ENCODE measurements at places on chromosomes 1 and 21.

GRCh38 chr1:154861607-154862094 lies 8.4 kb downstream of the KCNN3 start:
- DNase-seq: peak; percentile 19

DNA sequence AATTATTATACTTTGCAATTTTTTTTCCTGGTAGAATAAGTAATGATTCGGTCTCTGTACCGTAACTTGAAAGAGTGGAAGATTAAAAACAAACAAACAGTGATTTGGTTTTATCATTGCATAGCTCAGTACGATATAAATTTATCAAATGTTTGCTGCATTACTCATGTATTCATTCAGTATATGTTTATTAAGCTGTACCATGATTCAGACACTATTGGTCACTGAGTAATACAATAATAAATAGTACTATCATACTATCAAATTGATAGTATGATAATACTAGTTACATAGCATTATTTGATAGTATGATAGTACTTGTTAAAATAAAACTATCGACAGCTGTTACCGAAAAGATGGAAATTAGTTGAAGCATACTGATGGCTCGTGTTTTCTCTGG lies 12.1 kb downstream of the CENPF start:
- DNase-seq: no peak

DNA sequence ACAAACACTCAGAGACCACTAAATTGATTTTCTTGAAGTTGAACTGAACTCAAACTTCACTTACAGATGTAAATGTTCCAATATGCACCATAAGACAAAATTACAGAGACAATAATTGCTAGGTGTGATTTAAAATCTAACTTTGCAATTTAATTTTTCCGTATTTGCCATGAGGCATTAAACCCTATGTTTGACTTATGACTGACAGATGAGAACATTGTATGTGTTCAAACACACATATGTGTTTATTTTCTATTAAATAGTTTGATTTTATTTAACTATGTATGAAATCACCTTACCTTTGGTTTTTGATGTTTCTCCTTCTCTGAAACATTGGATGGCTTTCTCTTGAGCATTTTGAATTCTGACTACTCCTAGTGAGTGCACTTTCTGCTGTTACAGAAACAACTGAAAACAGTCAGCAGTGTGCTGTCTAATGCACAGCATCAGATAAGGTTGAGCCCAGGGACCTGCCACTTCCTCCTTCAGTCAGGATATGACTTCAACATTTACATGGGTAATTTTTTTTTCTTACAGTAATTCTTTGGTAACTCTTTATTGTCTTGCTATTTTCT lies at the start of gene SAMSN1:
SAMSN1 (minus strand) TSS at position 410 of the 575 bp plus-strand sequence; CDS start at position 356, 54 bp downstream.
- DNase-seq: no peak

DNA sequence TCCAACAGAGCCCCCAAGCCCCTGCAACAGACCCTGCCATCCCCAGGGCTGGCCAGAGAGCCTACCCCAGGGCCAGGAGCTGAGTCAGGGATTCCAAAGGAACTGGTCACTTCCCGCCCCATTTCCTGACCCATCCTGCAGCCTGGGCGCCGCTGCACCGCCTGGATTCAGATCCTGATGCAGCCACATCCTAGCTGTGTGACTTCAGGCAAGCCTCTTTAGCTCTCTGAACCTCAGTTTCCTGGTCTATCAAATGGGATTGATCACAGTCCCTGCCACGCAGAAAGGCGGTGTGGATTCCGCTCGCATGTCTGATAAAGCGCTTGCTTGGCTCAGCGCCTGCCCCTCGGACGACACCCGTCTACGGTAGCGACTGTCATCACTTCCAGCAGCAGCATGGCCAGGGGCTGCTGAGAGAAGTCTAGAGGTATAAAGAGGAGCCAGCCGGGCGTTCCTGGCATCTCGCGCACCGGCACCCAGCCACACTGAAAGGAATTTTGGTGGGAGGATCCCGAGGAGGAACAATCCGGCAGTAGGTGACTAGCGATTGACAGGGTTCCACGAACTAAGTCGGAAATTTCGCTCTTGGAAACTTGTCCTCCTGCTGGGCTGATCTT lies 10.1 kb downstream of the EPHA2 start:
- DNase-seq: no peak

DNA sequence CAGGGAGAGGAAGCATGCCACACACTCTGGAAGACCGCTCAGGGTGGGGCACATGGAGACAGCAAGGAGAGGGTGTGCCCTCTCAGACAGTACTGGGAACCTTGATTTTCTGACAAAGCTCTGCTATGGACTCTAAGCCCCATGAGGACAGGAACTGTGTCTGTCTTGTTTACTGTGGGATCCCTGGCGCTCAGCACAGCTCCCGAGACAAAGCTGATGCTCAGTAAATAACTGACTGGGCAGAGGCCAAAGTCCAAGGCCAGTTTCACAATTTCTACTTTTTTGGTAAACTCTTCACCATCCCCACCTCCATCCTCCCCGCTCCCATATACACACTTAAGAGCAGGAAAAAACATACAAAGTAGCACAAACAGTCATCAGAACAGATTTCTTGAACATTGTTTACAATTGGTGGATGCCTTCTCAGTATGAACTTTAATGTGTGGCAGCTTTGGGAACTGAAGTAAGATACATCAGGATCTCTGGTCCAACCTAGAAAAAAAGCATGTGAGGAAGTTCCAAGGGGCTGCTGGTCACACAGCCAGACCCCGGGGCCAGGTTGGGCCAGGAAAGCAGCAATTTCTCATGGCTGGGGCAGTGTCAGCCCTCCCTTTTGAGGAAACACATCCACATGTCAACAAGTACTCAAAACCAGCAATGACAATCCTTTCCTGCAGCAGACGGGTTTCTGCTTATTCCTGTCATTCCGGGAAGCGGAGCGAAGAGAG lies 5.6 kb upstream of the AHCYL1 start:
- DNase-seq: no peak

- no peak for DNase-seq
These were observed 4.3 kb upstream of the CELA2A start for GRCh38 chr1:15452216-15452615.

GRCh38 chr1:145892486-145893087 lies 6.9 kb upstream of the ANKRD35 start:
- no peak for DNase-seq

DNA sequence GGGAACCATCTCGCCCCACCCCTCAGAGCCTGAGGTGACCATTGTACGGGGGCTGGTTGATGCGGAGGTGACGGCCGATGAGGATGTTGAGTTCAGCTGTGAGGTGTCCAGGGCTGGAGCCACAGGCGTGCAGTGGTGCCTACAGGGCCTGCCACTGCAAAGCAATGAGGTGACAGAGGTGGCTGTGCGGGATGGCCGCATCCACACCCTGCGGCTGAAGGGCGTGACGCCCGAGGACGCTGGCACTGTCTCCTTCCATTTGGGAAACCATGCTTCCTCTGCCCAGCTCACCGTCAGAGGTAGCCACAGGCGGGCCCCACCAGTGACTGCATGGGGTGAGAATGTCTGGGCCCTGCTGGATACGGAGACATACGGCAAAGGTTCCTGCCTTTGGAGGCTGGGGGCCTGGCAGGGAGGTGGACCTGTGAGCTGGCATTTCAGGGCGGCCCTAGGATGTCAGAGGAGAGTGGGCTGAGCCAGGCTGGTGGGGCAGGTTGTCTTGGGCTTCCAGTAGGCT lies 98.5 kb downstream of the TRIM11 start:
- DNase-seq: no peak
